Effector CD4-positive, alpha-beta T cell (primary cell): ENCODE measurements at places on chromosomes 7 and 10.

DNA sequence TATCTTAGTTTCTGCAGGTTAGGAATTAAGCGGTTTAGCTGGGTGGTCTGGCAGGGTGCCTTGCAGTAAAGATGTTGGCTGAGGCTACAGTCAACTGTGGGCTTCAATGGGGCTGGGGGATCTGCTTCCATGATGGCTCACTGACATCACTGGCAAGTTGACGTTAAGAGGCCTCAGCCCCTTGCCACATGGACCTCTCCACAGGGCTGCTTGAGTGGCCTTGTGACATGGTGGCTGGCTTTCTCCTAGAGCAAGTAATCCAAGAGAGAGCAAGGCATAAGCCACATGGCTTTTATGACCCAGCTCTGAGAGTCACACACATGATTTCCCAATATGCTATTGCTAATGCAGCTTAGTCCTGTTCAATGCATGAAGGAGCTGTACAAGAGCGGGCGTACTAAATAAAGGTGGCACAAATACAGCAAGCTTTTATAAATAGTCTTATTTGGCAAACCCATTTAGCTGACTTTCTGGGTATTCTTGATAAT lies 109.1 kb downstream of the SEPTIN7 start:
- DNase-seq = no peak

DNA sequence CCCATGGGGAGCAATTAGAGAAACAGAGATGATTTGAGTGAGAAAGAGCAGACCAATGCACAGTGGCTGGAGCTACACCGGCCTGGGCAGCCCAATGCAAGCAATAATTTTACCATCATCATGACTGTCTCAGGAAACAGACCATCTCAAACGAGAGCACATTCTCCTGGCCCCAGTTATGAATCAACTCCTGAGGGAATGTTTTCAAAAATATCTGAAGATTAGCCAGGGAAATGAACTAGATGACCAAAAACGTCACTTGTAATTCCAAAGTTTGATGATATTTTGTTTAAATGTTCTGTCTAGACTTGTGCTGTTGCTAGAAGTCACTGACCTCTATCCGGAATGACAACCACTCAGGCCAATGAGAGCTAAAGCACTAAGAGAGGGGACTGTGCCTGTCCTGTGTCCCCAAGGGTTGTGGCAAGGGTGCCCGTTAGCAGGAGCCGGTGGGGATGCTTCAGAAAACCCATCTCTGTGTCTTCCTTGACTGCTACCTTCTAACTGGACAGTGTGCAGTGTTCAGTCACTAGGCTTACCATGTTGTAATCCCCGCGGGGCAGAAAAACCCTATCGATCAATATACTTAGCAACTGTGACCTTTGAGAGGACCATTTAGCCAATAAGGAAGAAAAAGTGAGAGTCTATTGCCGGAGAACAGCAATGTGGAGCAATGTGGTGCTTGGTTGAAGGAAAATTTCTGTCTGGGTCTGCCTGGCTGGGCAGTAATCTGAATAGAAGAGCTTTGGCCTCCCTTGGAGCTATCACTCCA lies 202.4 kb downstream of the ADAM12 start:
- DNase-seq = no peak

GRCh38 chr7:102872460-102872859 lies 40.3 kb upstream of the LRRC17 start:
- no peak for DNase-seq

DNA sequence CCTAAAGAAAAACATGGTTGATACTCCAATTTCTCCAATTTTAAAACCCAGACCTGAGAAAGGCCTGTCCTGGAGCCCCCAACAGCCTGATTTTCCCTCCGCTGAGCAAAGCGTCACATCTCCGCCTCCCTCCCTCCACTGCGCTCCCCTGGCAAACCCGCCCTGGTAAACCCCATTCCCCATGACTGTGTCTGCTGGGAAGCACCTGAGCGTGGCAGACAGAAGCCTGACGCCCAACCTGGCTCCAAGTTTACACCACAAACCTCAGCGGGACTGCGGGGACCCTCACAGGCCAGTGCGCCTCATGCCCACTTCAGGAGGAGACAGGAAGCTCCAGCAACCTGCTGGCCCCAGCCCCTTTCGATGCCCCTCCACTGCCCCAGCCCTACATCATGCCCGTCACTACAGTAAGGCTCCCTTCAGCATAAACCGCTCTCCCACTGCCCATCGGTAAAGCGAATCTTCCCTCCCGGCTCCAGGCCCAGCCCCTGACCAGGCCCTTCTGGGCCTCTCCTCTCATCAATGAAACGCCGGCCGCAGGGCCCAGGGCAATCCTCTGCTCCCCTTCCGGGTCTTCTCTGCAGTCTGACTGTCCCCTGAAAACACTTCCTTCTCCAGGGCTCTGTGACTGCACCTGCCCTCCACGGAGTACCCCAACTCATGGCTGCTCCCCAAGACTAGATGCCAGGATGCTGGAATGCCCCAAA lies 233.3 kb downstream of the MAD1L1 start:
- DNase-seq = no peak

DNA sequence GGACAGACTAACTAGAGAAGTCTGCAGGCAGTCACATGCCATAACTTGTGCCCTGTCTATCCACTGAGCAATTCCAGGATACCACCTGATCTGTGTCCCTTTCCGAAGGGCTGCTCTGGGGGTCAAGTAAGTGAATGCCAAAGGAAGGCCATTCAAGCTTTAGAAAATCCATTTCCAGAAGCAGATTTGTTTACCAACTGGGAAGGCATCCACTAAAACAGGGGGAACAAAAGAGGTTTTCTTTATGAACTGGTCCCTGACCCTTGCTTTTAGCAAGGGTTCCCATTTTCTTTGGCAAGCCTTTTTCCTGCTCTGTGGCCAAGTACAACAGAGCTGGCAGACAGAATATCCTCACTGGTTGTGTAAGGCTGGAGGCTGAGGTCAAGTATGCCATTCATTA lies 36.5 kb downstream of the ITPRID1 start:
- DNase-seq = no peak

- no peak for DNase-seq
Observed at GRCh38 chr7:115546790-115547189, 483.8 kb downstream of the TFEC start.

GRCh38 chr7:86953219-86953618 lies 106.2 kb downstream of the ELAPOR2 start:
- no peak for DNase-seq

DNA sequence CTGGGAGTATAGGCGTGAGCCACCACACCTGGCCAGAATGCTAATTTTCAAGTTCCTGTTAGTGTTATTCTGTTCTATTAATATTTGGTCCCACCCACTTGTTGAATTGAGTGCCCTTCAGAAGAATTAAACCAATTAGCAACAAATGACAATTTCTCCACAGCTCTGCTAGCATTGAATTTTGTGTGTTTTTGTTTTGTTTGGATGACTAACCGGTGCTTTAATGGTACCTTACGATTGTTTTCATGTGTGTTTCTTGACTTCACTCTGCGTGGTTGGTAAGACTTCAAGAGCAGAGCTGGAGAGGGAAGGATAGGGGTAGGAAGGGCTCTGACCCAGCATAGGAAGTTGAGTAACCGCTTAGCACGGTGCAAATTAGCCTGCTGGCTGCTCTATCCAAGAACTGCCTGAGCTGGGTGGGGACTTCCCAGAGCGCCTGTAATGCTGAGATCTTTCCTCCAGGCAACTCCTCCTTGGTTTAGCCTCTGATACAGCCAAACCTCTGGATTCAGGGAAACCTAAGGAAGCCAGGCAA lies 4.6 kb downstream of the ARPC1B start:
- peak; percentile 64 for DNase-seq

DNA sequence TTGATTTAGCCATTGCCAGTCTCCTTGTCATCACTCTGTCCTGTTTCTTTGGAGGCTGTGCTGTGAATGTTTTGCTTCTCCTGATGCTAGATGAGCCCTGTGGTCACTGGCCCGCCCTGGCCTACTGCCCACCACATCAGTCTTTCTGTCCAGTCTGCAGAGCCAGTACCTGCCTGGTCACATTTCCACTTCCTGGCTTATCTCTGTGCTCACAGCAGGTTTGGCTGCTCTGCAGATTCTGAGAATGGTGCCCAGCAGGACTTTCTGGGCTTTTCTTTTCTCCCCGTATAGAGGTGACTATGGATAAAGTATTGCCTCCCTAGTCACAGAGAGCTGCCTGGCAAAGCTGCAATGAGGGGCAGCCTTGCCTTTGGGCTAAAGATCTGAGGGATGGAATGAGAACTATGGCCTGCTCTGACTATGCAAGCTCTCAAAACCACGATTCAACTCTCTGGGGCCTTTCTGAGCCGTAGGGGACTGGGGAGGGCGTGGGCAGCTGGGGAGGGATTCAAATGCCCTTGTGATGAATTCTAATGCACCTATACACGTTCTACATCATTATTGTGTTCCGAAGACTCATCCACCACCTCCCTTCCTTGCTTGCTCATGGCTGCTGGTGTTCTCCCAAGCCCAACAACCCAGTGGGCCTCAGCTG lies 410.4 kb upstream of the NPVF start:
- no peak for DNase-seq

- no peak for DNase-seq
Observed at GRCh38 chr7:34354011-34354410, 304.0 kb upstream of the NPSR1 start.
